Esophagus muscularis mucosa (tissue), 4 donors: ENCODE measurements at places on chromosomes 11 and 22.

DNA sequence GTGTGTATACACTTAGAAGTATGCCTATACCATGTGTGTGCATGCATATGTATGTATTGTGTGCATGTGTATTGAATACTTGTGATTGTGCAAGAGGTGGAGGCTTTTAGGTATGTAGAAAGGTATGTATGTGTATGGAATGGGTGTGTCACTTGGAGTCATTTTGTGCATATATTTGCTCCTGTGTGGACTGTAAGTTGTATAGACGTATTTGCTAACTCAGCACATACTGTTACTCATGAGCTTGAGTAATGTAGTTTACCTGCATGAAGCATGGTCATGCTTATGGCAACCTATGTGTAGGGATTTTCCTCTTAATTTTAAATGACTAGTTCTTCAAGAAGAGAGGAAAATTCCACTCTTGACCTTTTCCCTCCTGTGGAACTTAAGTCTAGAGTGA lies 507.6 kb upstream of the LARGE1 start:
- DNase-seq = no peak

GRCh38 chr11:58647866-58648265 lies 25.4 kb downstream of the CNTF start:
- peak; percentile 64 for DNase-seq

GRCh38 chr11:46588131-46588530 lies 5.7 kb downstream of the AMBRA1 start:
- DNase-seq = no peak

- DNase-seq = no peak
Observed at GRCh38 chr22:20412474-20413216, 18.7 kb downstream of the ZNF74 start.

DNA sequence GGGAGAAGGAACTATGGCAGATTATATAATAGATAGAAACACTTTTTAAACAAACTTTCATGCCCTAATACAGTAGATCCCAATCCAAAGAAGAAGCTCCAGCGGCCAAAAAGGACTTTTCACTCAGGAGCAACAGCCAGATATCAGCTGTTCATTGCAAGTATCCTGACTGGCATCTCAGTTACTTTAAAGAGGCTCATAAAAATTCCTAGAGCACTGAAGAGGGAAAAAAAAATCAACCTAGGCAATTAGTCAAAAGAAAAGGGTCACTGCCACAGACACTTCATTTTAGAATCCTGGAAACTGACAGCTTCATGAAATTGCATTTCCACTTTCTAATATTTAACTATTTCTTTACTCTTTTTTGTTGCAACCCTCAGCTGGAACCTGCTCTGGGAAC lies 170.6 kb upstream of the SOX6 start:
- DNase-seq = no peak

DNA sequence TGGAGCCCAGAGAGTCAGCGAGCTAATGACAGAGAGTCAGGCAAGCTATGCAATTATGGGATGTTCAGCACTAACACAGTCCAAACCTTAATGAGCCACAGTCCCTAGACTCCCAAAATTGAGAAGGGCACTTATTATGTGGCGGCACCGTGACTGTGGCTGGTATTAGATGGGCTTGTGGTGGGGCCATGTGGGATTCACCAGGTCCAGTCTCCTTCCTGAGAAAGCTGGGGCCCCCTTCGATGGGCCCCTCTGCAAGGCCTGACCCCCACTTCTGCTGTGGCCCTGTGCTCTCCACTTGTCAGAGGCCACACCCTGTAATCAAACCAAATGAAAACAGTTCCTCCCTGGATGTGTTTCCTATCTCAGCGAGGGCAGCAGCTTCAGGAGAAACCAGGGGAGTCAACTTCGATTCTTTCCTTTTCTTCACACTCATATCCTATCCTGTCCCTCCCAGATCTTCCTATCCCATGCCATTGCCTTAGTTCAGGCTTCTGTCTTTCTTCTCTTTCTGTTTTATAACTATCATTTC lies 42.9 kb downstream of the INSC start:
- DNase-seq = no peak

DNA sequence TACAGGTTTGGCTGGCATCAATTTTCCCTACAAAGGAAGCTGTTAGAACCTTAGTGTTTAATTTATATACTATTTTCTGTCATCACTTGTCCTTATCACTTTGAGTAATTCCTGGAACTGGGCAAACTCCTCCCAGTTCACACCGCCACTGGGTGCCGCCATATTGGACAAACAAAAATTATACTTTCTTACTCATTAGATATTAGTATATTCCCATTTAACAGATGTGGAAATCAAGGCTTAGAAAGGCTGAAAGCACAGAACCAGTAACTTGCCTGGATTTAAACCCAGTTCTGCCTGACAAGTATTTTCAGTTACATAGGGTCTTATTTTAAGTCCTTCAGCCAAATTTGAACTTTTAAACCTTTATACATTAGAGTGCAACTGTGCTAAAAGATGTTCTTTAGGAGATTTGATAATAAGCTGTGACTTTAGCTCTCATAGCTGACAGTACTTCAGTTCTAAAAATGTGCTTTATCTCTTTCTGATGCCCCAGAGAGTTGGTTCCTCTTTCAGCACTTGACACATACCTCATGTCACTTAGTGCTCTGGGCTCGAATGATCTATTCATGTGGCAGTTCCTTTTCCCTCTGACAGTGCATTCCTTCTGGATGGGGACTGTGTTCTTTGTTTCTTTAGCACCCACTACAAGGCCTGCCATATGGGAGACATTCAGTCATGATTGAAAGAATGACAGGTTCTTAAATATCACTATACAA lies 25.4 kb downstream of the COA4 start:
- DNase-seq = no peak

DNA sequence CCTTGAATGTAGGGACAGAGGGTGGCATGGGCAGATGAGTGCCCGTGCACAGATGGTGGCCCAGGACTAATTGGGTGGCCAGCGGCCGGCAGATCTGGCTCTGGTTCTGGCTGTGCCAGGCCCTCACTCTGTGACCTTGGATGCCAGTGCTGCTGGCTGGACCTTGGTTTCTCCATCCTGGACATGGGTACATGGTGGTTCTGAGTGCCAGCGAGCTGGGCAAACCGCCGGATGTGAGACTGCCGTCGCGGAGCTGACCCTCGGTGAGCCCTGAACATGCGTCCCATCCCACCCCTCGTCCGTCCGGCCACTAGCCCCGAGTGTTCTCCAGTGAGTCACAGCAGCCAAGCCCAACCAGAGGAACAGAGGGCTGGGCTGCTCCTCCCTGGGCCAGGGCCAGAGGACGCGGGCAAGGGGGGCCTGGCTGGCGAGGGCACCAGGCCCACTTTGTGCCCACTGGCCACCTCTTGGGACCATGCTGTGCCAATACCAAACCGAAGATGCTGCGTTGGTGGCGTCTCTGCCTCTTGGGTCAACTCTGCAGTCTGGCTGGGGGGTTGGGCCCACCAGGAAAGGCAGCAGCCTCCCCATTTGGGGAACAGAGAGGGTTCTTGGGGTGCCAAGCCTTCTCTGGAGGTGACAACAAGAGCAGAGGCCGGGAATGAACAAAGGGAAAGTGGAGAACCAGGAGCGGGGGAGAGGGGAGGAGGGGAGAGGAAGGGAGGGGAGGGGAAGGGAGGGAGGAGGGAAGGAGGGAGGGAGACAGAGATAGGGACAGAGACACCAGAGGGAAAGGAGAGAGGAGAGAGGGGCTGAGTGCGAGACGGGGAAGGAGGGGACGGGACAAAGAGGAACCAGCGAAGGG lies 10.7 kb downstream of the LSP1 start:
- no peak for DNase-seq

DNA sequence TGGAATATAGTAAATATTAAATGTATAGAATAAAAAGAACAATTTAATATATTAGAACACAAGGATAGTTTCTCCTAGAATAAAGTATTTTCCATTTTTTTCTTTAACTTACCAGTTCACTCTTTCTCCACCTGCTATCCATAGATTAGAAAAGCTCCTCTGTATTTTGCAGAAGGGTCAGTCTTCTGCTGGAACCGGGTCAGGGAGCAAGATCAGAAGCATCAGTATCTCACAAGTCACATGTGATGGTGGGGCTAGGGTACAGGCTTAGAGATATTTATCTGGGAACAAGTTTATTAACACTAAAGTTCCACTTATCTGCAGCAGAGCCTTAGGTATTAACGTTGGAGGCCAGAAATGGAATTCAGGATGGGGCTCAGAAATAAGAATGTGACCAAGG lies 17.3 kb upstream of the OR52A1 start:
- no peak for DNase-seq
